ENCODE measurements at places on chromosomes 5 and 9. TPM values are rescaled to one million over a fixed set of nuclear protein-coding genes. Genes with fewer than 3 reads are reported as not detected.

GDNF gene
- total RNA-seq = 1.7 TPM

KCNT1 gene
- total RNA-seq = 0.13 TPM

PTGES gene
- 3.2 TPM for total RNA-seq

MYMK gene
- total RNA-seq = not detected

ST6GALNAC4 gene
- total RNA-seq = 27.0 TPM

SGCD gene
- 0.04 TPM for total RNA-seq

AK1 gene
- total RNA-seq = 37.9 TPM

PAEP gene
- not detected for total RNA-seq

GARIN3 gene
- total RNA-seq = not detected

LIFR gene
- total RNA-seq = 18.9 TPM

RUFY1 gene
- total RNA-seq = 31.2 TPM

PCDHA9 gene
- 0.36 TPM for total RNA-seq

PCDHA12 gene
- total RNA-seq = 10.6 TPM

PGM5 gene
- not detected for total RNA-seq

CRB2 gene
- total RNA-seq = 8.4 TPM

SPATA31C1 gene
- total RNA-seq = not detected

TMEM161B gene
- total RNA-seq = 13.8 TPM

SERF1B gene
- total RNA-seq = 59.0 TPM

PIP5K1B gene
- total RNA-seq = 6.1 TPM

PCDHA2 gene
- 1.9 TPM for total RNA-seq

DMRTA1 gene
- total RNA-seq = 3.3 TPM

PCDHB8 gene
- total RNA-seq = 0.92 TPM

PALM2AKAP2 gene
- 11.8 TPM for total RNA-seq

CEP120 gene
- 17.9 TPM for total RNA-seq

SMIM3 gene
- total RNA-seq = 13.2 TPM

FIBCD1 gene
- total RNA-seq = 6.1 TPM

SNX18 gene
- total RNA-seq = 17.3 TPM
